Retinal pigment epithelial cell (primary cell): ENCODE measurements at places on chromosomes 4 and X.

DNA sequence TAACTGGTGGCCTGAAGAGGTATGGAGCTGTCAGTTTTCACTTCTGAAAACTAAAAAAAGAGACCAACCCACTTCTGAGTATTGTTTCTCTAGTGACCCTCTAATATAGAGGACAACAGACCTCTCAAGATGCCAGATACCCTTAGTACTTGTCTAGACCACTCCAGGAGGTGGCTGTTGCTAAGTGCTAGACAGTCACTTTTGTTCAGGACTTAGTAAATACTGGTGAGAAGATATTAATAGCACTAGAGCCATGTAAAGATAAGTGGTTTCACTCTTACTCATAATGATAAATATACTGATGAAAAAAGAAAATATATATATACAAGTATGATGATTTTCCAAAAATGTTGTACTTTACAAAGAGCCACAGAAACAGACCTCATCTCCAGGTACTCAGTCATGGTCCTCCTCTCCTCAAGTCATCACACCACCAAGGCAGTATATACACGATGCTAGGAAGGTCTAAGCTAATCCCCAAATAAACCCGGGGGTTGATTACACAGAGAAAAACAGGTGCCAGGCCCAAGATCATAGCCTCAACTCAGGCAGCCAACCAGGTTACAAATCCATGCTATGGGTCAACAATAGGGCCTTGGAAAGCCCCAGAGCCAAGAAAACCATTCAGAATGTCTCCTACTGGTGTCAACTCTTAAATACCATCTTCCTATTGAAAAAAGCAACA is 66.9 kb downstream of the ARHGEF9 start:
- DNase-seq: no peak

DNA sequence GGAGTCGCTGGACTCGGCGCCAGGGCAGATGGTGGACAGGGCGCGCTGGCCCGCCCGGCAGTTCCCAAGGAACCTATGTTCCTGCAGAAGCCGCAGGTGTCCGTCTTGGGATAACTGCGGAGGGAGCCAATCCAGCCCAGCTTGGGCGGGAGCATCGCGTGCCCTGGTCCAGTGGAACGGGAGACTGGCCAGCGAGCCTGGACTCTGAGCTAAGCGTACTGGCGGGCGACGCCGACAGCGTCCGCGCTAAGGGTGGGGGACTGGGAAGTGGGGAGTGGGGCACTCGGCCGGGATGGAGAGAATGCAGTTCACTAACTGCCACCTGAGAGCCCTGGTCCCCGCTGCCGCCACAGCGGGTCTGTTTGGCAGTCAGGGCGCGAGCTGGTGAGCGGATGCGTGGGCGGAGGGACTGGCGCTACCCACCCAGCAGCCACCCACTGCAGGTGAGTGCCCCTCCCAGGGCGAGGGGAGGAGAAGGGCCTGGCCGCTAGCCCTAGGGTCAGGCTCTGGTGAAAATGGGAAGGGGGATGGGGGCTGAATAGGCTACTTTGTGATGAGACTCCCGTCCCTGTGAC is 1.3 kb upstream of the MAMLD1 start:
- no peak for DNase-seq

GRCh38 chr4:153472122-153473037 is 6.2 kb downstream of the TMEM131L start:
- DNase-seq: no peak

GRCh38 chr4:30916337-30917274 is 196.4 kb downstream of the PCDH7 start:
- DNase-seq: no peak

DNA sequence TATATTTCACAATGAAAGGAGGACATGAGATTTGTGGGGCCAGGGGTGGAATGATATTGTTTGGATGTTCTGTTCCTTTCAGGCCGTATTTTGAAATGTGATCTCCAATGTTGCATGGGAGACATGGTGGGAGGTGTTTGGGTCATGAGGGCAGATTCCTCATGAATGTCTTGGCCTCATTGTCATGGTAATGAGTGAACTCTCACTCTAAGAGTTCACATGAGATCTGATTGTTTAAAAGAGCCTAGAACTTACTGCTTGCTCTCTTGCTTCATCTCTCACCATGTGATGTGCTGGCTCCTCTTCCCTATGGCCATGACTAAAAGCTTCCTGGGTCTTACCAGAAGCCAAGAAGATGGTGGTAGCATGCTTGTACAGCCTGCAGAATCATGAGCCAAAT is 1183.0 kb downstream of the TECRL start:
- no peak for DNase-seq

- DNase-seq: no peak
Measured at GRCh38 chr4:88735564-88735963, 37.9 kb upstream of the NAP1L5 start.

DNA sequence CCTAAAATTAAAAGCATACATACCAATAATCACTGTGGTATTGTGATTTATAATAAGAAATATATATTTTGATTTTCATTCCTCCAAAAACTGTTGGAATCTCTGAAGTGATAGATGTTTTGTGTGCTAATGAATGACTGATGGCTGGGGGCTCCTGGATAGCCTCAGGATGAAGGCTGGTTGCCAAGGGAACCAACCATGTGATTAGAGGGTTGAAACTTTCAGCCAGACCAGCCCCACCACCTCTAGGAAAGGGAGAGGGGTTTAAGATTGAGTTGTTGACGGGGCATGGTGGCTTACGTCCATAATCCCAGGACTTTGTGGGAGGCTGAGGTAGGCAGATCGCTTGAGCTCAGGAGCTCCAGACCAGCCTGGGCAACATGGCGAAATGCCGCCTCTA is 34.0 kb downstream of the HS6ST2 start:
- no peak for DNase-seq

DNA sequence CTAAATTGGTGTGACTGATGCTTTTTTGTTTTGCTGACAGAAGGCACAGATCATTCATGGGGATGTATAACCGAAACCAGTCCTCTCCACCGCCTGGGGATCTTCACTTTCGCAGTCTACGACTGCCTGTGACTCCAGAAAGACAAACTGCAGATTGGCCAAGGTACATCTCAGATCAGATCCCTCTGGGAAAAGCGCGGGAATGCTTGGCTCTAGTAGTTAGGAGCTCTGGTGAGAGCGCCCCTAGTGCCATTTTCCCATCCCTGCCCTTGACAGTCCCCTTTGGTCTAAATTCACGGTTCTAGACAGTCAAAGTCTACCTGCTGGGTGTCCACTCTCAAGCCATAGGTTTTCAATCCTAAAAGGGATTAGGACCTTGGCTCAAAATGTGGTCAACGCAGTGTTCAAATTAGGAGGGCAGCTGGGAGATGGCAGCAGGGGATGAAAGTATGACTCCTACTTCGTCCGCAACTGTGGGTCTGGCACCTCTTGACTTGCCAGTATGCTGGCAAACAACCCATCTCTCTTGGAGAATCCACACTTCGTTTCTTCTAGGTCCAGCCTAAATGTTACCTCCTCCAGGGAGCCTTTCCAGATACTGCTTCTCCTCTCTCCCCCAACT is 6.9 kb upstream of the HAND2 start:
- DNase-seq: no peak

DNA sequence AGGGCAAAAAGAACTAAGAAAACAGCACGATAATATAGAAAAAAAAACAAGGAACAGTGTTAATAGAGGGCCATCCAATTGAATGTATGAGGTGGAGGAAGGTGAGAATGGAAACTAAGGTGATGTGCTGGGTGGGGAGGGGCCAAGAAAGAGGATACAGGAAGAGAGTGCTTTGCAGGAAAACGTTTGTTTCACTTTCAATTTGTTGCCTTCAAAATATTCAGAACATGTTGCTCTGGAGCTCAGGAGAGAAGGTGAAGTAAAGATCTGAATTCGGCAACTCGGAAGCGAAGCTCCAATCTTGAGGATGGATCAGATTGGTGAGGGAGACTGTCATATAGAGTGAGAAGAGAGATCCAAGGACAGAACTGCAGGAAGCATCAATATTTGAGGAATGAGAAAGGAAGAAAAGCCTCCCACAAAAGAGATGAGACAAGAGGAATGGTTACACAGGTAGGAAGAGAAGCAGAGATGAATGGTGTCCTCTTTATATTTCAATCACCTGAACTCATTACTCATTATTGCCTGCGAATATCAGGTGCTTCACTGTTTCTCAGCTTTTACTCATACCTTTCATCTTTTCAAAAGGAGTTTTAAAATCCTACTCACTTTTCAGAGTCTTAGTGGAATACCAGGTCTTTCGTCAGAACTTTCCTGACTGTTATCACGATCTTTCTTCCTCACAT is 14.7 kb upstream of the SEC24D start:
- DNase-seq: no peak

GRCh38 chr4:96136056-96136455 is 296.2 kb downstream of the PDHA2 start:
- no peak for DNase-seq

GRCh38 chr4:140096921-140097320 is 57.1 kb downstream of the MAML3 start:
- DNase-seq: no peak

DNA sequence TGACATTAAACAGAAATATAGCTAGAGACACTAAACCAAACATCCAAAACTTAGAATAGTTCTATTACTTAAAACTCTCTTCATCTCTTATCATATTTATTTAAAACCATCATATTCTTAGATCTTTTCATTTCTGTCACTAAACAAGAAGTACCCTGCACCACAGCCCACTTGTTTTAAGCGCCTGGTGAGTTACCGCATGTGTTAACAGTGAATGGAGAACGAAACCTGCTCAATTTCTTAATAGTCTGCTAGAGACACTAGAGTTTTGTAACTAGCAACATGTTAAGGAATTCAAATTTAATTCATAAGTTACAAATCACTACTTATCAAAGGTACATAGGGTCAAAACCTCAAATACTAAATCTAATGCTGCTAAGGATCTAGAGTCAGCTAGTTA is 111.5 kb downstream of the FBXW7 start:
- no peak for DNase-seq

- DNase-seq: no peak
Measured at GRCh38 chrX:2958199-2958598, 29.1 kb upstream of the ARSD start.

- no peak for DNase-seq
Measured at GRCh38 chr4:11720292-11720691, 291.6 kb upstream of the HS3ST1 start.

DNA sequence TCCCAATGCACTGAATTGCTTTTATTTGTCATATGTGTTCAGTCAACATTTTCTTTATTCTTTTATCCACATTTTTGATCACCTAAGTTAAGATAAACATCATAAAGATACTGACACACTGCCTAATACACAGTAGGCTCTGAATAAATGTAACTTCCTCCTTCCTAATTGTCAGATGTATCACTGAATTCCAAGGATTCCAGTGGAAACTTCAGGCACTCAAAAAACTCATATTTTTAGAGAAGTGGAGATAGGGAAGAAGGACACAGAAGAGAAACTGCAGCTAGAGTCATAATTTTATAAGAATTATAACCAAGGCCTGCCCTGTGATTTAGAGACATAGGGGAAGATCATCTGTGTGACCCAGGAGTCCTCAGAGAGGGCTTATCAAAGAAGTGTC is 753.3 kb downstream of the ADGRL3 start:
- no peak for DNase-seq

DNA sequence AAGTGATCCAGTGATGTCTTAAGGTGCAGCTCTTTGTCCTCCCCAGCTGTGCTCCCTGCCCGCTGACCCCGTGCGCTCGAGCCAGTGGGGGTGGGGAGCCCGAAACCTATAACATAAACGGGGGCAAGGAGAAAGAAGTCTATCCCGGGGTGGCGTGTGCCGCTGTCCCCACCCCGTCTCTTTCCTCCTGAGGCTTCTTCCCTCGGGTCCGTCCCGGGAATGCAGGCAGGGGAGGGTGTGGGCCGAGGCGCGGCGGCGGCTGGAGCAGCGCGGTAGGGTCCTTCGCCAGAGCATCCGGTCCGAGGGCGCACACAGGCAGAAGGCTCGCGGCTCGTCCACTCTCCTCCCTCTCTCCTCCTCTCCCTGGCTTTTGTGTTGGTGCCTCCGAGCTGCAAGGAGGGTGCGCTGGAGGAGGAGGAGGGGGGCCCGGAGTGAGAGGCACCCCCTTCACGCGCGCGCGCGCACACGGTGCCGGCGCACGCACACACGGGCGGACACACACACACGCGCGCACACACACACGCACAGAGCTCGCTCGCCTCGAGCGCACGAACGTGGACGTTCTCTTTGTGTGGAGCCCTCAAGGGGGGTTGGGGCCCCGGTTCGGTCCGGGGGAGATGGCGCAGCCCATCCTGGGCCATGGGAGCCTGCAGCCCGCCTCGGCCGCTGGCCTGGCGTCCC is at the start of gene RAB33A:
Gene RAB33A, plus strand, starts transcription at position 517 of the 681 bp plus-strand sequence. Its CDS starts 101 bp downstream, at position 618.
- no peak for DNase-seq

- no peak for DNase-seq
Measured at GRCh38 chr4:108828620-108829019, 65.8 kb upstream of the ETNPPL start.

DNA sequence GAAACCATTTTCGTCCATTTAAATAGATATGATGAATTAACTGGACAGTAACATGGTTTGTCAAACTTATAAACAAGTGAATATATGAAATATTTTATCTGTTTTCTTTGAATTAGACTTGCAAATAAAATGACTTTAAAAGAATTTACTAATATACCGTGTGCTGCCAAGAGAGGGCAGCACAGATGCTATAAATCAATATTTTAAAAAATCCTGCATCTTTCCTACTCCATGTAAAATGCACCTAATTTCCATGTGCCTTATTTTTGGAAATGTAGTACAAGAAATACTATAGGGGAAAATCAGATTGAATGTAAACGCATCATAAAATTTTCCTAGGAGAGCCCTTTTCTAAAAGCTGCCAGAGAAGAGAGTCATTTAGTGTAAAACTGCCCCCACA is 62.2 kb downstream of the PRKX start:
- no peak for DNase-seq

- no peak for DNase-seq
Measured at GRCh38 chrX:139091066-139091465, 379.5 kb upstream of the FGF13 start.

DNA sequence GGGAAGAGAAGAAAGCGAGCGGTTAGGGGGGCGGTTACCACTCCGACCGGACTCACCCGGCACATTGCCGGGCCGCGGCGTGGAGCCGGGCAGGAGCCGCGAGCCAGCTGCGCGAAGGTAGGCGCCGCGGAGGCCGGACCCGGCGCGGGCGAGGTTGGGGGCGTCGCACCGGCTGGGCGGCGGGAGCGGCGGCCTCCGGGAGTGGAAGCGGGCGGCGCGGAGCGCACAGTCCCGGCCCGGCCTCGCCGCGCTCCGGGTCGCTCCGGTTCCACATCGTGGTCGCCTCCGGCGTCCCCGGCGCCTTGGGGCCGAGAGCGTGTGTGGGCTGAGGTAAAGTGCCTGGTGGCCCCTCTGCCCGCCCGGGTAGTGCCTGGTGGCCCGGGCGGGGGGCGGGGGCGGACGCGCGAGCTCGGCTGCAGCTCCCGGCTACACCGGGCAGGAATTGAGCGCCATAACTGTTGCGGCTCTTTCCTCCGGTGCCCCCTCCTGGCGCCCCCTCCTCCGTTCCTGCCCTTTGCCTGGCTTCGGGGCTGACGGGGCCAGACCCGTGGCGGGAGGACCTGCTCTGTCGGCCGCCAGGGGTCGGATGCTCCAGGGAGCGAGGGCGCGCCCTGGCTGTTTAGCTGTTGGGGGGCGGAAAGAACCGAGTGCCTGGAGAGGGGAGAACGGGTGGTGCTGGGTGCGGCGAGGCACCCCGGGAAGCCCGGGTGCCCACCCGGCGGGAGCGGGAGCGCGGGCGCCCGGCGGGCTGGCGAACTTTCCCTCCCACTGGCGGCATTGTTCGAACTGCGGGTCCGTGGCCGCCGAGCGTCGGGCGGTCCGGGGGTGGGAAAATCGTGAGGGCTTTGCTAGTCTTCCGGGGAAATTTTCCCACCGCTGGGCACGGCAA is 626 bp downstream of the JADE3 start:
- DNase-seq: no peak
